ENCODE measurements at places on chromosomes 7 and 10.
A peak's percentile ranks its signal among the peaks of the same experiment; 100 is the strongest.

DNA sequence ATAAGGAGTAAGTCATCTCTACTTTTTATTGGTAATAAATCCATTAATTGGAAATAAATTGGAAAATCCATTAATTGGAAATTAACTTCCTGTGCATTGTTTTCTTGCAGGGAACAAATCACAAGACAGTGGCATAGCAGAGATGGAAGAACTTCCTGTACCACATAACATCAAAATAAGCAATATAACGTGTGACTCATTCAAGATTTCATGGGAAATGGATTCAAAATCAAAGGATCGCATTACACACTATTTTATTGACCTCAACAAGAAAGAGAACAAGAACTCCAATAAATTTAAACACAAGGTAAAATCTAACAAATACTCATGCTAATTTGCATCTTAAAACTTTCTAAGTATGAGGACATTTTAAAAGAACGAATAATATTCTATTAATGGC is 57.8 kb downstream of the PHYHIPL start:
- DNase-seq = no peak

DNA sequence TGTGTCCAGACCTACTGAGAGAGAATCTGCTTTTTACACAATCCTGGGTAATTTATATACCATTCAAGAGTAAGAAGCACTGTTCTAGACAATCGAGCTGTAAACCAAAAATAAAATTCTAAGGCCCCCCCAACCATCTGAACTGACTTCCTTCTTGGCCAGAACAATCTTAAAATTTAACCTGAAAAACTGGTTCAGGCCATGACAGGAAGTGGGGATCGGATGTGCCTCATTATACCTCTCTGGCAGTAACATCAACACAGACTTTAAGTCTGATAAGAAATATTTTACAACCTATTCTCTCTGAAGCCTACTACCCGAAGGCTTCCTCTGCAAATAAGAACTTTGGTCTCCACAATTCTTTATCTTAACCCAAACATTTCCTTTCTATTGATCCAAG is 75.2 kb upstream of the KIF5B start:
- DNase-seq = no peak

DNA sequence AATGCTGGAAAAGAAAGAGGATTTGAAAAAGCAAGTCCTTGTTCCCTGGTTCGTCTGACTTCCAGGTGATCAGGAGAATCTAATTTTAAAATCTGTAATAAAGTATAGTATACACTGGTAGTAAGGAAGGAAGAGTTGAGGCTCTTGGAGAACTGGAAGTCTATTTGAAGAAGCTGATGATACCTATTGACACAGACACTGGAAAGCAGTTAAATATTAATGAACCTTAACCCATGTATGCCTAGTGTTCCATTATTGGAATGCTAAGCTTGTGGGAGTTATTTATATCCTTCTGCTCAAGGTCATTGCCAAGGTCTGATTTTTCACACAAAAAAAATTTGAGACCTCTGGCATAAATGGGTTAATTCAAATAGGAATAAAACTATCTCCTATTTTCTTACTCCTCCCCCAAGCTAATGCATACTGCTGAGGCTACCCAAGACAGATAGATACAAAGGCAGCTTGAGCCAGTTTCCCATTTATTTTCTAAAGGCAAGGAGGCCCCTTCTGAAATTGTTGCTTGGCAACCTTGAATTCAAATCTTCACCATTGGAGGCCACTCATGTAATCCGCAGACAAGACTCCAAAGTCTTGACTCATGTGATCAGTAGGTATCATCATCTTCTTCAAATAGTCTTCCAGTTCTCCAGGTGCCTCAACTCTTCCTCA is 110.2 kb downstream of the FZD1 start:
- no peak for DNase-seq

DNA sequence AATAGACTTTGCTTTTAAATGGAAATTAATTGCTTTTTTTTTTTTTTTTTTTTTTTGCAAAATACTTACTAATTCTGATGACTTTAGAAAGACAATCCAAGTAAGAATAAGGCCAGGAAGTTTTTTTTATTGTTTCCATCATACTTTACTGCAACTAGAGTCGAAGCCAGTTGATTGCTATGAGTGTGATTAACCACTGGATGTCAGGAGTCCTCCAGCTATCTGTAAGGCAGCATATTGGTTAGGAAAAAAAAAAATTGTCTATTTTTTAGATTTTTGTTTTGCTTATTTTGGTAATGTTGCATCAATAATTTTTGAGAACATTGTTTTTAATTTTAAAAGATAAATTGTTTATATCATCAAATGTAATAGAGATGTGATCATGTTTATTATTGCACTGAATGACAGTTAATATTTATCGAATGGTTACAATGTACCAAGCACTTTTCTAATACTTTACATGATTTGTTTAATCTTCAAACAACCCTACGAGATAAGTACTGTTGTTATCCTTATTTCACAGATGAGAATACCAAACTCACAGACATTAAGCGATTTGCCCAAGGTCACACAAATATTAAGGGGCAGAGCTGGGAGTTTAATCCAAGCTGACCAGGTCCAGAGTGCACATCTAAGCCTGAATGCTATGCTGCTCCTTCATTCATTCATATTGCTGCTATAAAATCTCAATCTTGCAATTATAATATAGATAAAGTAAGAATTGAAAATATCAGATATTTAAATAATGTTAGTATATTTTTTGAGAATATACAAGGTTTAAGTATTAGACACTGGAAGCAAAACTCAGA is 19.9 kb upstream of the LMOD2 start:
- no peak for DNase-seq

- no peak for DNase-seq
Measured at GRCh38 chr7:163971-164881, 28.1 kb upstream of the FAM20C start.

DNA sequence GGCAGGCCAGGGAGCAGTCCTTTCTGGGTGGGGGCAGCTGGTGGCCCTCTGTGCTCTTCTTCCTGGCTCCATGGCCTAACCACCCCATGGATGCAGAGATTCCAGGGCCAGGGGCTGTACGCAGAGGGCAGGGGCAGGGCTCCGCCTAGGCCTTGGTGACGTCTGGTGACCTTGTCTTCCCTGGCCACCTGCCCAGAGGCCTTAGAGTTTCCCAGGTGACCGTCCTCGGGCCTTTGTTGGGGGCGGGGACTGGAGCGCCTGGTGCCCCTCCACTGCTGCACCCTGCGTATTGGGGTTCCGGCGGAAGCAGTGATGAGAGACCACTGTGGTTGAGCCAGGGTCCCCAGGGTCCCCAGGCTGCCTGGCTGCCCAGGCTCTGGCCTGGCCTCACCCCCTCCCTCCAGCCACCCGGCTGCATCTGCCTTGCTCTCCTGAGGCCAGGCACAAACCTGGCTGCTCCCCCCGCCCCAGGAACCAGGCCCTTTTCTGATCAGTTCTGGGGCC is 10.3 kb downstream of the PWWP2B start:
- DNase-seq = no peak

GRCh38 chr10:50541921-50542320 is 81.8 kb downstream of the SGMS1 start:
- DNase-seq = no peak

GRCh38 chr10:15267496-15267895 is 99.0 kb upstream of the NMT2 start:
- DNase-seq = no peak

GRCh38 chr7:2956526-2957368 is 86.9 kb downstream of the CARD11 start:
- no peak for DNase-seq

DNA sequence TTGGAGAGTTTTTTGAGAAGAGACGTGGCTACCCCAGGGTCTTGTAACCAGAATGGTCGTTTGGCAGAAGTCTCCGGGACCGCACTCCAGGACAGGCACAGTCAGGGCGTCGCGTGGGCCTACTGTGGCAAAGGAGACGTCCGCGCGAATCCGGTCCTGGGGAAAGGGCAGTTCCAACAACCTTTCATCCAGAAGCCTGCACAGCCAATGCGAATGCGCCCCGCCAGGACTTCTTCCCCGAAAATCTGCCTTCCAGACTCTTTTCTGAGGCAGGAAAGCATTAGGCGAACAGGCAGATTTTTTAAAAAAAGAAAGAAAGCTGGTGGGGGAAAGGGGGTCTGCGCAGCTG is 2.0 kb downstream of the HPSE2 start:
- DNase-seq = no peak

- DNase-seq = no peak
Measured at GRCh38 chr10:128869101-128869749, 597.8 kb upstream of the MGMT start.

DNA sequence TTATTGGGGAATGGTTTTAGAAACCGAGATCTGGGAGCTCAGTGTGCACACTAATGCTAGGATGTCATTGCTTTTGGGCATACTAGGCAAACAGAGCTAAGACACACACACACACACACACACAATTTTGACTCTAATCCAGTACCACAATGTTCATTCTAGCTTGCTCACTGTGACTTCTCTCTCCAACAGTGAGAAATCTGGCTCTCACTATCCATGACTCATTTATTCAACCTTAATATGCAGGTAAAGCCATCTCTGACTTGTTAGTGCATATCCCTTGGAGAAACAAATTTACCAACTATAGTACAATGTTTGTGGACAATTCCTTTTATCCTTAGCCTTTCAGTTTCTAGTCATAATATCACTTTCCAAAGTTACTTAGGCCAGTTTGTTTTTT is 5.9 kb upstream of the BMS1 start:
- DNase-seq = no peak

- no peak for DNase-seq
Measured at GRCh38 chr10:58177362-58177947, 90.2 kb downstream of the IPMK start.

DNA sequence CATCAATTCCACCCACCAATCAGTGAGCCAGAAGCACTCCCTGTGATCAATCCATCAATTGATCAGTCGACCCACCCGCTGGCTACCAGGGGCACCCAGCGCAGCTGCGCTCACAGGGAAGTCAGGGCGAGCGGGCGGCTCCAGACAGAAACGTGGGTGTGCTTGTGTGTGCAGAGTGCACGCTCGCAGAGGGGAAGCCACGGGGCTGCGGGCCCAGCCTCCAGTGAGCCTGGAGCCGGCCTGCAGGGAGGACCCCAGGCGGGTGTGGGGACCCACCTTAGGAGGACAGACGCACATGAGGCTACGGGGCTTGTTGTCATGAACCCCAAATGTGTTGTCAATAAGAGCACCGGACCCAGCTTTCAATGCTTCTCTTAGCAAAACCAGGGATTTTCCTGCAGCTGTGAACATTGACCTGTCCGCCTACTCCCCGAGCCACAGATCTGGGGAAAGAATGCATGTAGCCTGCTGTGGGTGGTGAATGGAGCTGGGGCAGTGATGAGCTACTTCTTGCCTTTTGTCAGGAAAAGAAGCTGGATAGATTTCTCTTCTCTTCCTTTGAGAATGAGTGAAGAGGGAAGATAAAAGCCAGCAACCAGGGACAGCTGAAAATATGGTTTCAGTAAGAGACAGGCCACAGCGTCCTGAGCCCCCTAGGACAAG is 497.8 kb downstream of the DNAJB6 start:
- no peak for DNase-seq

DNA sequence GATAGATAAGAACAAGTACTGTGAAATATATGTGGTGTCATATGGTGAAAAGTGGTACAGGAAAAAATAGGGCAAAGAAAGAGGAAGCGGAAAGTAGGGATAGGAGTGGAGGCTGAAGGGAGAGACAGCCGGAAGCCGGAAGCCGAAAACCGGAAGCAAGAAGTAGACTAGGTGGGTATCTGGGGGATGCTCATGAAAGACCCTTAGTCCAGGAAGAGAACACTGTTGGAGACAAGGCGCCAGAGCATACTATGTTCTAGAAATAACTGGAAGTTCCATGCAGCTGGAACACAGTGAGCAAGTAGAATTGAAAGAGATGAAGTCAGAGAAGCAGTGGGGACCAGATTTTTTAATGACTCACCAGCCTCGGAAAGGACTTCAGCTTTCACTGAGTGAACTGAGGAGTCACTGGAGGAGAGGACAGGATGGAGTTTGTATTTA is 22.5 kb downstream of the ST8SIA6 start:
- DNase-seq = peak; percentile 9

- no peak for DNase-seq
Measured at GRCh38 chr7:133433165-133433812, 180.4 kb downstream of the EXOC4 start.

DNA sequence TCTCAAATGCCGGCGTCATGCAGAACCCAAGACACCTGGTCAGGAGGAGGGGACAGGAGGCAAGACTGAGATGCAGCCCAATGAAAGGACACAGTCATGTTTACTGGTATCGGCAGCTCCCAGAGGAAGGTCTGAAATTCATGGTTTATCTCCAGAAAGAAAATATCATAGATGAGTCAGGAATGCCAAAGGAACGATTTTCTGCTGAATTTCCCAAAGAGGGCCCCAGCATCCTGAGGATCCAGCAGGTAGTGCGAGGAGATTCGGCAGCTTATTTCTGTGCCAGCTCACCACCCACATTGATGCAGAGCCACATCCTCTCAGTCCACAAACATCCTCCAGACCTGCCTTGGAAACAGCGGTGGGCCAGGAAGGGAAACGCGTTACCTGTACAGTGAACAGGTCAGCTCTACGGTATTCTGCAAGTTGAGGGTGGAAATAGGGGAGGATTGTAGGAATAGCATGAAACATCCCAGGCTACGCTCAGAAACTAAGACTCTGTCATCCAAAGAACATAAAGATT is 133.1 kb upstream of the PRSS1 start:
- no peak for DNase-seq

- DNase-seq = peak; percentile 52
Measured at GRCh38 chr7:29289156-29290021, 94.8 kb downstream of the CHN2 start.

DNA sequence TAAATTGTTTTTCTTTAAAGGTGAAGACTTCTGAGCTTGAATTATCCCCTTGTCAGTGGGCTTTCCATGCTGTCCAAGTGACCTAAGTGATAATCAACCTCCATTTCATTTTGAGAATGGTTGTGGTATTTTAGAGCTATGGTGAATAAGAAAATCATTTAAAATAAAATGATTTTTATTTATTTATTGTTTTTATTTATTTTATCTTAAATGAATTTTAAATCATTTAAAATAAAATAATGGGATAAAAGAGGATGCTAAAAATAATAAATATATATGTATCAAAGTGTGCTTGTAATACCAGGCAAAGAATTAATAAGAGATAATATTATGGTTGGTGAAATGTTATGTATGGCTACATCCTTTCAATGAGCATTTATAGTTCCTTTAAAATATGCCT is 24.5 kb downstream of the CAV1 start:
- no peak for DNase-seq

DNA sequence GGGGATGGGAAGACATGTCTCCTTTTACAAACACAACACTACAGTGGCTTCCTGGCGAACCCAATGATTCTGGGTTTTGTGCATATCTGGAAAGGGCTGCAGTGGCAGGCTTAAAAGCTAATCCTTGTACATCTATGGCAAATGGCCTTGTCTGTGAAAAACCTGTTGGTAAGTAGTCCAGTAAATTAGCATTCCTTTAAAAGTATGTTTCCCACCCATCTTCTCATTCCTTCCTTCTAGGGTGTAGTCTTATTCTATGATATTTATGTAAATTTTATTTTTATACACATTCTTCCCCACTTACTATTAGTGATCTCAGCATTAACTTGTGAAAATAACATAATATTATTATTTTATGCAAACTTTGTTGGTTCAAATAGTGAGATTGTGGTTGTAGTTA is 206.9 kb downstream of the ATRNL1 start:
- DNase-seq = no peak
